ENCODE measurements at places on chromosomes 3 and 15.
A peak's percentile ranks its signal among the peaks of the same experiment; 100 is the strongest.

DNA sequence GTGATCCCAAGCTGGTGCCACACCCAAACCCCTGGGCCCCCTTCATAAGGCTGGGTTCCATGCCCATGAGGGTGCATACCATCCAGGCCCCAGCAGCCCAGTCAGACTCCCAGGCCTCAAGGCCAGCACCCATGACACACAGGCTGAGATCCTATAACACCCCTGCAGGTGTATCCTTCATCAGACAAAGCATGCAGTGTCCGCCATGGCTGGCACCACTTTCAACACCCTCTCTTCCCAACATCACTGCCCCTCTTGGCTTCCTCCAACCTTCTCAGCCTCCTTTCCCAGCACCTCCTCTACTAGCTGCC, 3.5 kb downstream of the CCDC51 start:
- no peak for DNase-seq

DNA sequence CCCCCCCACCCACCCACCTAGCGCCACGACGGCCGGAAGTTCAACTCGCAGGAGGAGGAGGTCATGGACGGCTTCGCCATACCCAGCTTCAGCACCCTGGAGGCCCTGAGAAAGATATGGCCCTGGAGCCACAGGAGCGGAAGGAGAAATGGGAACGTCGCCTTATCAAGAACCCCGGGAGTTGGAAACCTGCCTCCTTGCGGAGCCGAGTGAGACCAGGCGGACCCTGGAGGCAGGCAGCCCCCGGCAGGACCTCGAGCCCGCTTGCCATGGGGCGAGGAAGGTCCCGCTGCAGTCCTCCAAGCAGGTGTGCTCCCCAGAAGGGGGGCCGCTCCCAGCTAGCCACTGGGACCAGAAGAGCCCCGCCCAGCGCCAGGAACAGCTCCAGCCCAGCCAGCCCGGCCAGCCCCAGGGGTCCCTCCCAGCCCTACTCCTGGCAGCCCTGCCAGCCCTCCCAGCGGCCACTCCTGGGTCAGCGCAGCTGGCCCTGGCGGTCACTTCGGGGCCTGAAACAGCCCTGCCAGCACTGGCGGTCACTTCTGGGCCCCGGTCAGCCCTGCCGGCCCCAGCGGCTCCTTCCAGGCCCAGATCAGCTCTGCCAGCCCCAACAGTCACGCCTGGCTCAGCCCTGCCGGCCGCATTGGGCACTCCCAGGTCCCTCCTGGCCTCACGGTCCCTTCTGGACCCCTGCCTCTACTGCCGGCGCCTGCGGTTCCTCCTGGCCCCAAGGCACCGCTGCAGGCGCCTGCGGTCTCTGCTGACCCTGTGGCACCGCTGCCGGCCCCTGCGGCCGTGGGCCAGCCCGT, 10.3 kb upstream of the ROPN1B start:
- DNase-seq = no peak

DNA sequence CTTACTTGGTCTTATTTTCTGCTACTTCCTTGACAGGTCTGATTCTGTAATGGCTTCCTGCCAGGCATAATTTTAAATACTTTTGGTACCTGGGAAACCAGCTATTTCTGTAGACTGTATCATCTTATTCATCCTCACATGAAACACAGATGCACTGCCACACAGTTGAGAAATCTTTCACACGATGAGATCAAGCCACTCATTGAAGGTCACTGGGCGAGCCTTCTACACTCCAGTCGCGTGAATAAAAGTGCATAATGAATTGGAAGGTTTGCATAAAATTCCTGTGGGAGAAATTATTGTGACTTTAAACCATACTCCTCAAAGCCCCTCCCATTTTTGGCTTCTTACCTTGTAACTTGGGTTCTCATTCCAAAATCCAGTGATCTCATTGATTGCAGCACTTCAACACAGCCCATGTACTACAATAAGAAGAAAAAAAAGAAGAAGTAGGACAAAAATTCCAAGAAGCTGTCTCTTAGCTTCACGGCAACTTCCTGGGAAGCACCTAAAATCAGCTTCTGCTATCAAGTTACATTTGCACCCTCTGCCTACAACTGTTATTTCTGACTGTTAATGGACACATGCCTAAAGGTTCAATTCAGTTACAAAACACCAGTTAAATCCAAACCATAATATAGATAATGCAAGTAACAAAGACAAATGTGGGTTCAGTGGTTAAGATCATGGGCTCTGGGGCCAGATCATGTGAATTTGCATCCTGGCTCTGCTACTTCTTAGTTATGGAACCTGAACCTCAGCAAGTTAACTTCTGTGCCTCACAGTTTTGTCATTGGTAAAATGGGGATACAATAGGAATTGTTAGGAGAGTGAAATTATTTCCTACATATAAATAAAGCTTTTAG, 39.0 kb downstream of the SHC4 start:
- no peak for DNase-seq

DNA sequence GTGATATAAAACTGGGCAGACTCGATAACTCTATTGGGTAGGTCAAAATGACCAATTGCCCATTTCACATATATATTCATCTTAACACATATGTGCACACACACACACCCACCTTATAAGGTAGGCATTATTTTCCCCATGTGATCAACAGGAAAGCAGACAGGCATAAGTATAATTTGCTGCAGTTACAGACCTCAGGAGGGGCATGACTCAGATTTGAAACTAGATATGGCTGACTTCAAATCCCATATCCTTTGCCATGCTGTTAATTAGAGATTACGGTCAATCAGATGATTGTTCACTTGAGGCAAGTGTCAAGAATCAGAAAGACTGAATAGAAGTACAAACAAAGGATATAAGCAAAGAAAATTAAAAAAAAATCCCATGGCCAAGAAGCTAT, 910.6 kb downstream of the NTRK3 start:
- DNase-seq = no peak

DNA sequence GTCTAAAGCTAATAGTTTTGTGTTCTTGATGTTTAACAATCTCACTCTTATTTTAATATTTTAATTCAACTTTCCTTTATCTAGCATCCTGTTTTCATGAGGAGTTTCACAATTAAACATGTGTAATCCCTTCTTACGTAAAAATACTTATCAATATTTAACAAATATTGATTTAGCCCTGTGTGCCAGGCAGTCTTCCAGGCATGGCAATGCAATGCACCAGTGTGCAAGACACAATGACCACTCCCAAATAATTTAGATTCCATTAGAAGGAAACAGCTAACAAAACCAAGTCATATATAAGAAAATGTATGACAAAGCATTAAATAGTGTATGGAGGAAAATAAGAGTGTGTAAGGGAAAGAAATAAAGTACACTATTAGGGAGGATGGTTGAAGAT, 627.1 kb upstream of the ARPP21 start:
- no peak for DNase-seq

DNA sequence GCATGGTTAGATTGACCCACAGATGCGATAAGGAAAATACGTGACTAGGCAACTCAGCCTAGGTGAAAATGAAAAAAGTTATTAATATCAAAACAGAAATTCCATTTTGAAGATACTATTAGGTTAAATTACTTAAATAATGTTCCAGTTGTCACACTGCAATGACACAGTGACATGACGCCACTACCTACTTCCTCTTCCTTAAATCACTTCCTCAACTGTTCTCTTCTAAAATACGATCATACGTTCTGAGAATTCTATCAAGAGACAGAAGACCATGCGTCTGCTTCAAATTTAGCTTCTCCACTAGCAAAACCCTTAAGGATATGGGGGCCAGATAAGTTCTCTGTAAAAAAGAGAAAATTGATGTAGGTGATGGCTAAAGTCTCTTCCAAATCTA, 18.2 kb downstream of the CMTM6 start:
- no peak for DNase-seq

- DNase-seq = no peak
Measured at GRCh38 chr3:100756441-100756840, 47.1 kb downstream of the TFG start.

DNA sequence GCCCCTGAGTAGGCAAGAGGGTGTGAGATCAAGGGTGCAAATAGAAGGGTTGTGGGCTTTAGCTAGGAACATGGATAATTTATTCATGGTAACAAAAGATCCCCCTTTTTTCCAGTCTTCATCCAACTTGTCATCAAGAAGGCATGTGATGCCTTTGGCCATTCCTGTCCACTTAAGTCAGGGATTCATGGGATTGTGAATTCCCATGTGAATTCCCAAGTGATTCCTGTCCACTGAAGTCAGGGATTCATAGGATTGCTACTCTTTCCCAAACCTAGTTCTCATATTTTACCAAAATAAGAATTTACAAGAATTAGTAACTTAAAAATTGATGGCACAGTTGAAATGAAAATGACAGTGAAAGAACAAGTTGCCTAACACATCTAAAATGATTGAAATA, 40.8 kb downstream of the HMG20A start:
- no peak for DNase-seq

DNA sequence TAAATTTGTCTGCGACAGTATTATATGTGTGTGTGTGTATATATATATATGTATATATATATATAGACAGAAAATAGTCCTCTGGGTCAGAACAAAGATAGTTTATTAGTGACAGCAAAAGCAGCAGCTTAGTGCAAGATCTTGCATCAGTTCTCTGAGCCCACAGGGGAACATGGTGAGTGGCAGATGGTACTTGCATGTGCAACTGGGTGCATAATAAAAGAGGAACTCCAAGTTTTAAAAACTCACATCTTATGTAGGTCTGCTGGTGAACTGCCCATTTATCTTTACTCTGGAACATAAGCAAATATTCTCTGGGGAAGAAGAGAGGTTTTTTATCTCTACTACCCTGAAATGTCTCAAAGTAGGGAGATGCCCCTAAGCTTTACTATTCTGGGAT, 276.4 kb downstream of the POLQ start:
- no peak for DNase-seq

- no peak for DNase-seq
Measured at GRCh38 chr15:101813803-101814534, 2.0 kb downstream of the OR4F15 start.

DNA sequence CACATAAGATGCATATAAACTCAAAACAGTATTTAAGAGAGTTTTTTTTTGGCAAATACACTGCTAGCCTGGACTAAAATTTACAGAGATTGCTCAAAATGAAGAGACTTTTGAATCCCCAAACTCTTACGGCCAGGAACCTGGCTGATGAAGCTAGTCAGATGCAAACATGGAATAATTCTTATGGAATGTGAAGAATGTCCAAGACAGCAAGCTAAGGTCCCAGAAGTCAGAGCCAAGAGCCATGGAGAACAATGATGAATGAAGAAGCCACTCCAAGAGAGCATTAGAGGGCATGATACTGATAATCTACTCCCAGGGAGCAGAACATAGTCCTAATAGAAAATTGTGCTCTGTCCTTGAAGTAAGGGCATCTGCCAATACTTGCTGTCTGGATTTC, 705.5 kb downstream of the DIPK2A start:
- no peak for DNase-seq

- DNase-seq = no peak
Measured at GRCh38 chr3:116614795-116615362, 94.7 kb upstream of the TUSC7 start.

- no peak for DNase-seq
Measured at GRCh38 chr3:66048051-66048395, 9.3 kb upstream of the MAGI1 start.

GRCh38 chr15:25797035-25797434, 66.1 kb downstream of the ATP10A start:
- no peak for DNase-seq

- DNase-seq = no peak
Measured at GRCh38 chr15:85545752-85546151, 165.3 kb downstream of the AKAP13 start.

DNA sequence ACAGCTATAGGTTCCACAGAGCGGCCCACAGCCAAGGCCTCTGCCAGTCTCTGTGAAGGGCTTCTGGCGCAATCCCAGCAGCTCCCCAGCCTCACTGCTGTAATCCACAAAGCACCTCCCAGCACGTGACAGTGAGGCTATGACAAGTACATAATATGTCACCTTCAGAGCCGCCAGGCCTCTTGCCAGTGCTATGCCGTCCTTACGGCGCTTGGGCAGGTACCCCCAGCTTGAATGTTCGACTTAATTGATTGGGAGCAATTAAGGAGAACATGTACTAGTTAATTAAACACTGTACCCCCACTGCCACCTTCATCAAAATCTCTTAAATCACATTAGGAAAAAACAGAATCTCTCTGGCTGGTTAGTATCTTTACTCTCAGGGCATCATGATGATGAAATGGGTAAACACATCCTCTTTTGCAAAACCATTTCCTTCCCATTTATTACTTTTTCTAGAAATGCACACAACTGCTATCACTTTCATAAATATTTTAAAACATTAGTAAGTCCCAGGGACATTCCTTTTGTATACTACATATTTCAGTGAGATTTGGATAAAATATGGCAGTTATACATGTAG, 169.9 kb downstream of the XXYLT1 start:
- DNase-seq = peak; percentile 73
